Naive B cell (primary cell): ENCODE measurements at places on chromosomes 5 and 9. TPM values are rescaled to one million over a fixed set of nuclear protein-coding genes. Genes with fewer than 3 reads are reported as not detected.

GRCh38 chr5:110623874-110624273 lies 102.6 kb downstream of the TMEM232 start:
- no peak for DNase-seq

GRCh38 chr5:171595801-171596231 lies 176.4 kb downstream of the FGF18 start:
- no peak for DNase-seq

GRCh38 chr9:83966209-83966582 lies 13.8 kb downstream of the HNRNPK start:
- DNase-seq, result no peak

- DNase-seq, result no peak
Measured at GRCh38 chr5:124438903-124439281, 307.5 kb downstream of the ZNF608 start.

The PRPF4 gene
- 26.1 TPM for polyA plus RNA-seq

The BDP1 gene
- polyA plus RNA-seq, result 10.5 TPM

The PRKAA1 gene
- 44.8 TPM for polyA plus RNA-seq
